Lower lobe of right lung (tissue), 2 donors: ENCODE measurements at places on chromosomes 1 and 21.
A peak's percentile ranks its signal among the peaks of the same experiment; 100 is the strongest.

GRCh38 chr1:245263529-245264095 lies 108.8 kb downstream of the KIF26B start:
- no peak for DNase-seq

DNA sequence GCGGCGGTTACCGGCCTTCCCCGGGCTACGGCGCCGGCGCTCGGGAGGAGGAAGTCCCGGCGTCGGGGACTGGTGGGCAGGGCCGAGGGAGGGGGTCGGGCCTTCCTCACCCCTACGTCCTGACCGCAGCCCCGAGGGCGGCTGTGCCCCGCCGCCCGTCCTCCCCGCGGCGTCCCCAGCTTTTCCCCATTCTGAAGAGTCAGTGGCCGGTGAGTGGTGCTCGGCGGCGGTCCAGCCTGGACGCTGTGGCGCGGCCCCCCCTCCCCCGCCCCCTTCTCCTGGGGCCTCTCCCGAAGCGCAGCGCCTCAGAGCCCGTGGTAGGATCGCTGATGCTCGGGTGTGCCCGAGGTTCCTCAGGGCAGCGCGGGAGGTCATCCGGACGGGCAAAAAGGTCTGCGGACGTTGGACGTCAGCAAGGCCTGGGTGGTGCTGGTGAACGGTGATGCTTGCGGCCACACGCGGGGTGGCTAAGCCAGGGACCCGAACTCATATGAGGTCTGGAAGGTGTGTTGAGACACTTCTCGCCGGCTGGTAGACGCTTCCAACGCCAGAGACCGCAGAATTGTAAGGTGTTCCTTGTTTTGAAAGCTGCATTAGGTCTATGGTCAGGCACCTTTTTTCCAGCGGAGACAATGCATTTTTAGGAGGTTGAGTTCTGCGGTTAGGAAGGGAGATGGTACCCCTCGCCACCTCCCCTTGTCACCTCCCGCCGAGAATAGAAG lies 725 bp downstream of the SLC25A33 start:
- DNase-seq: peak; percentile 70

DNA sequence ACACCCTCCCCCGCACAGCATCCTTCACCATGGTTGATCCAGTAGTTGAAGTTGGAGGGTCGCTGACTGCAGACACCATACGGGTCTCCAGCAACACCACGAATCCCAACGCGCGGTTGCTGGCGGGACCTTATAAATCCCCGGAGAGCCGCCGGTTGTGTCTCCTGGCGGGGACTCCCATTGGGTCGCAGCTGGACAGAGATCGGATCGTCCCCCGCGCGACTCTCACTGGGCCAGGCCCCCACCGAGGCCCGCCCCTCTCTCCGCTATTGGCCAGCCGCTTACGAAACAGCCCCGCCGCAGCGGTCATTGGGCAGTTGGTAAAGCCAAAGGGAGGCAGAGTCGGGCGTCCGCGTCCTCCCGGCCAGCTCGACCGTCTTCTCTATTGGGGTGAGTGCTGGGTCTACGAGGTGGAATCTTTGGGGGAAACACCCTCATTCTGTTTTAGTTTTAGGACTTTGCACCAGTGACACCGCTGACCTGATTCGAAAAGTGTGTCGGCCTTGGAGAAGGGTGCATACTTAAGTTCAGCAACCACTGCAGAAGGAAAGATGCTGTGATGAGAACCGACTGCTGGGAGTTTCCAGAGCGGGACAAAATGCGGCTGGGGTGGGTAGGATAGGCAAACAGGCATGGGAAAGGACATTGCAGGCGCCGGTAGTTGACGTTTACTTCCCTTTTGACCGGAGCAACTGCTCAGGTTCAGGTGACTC lies 27.4 kb downstream of the RABIF start:
- DNase-seq: peak; percentile 95

- no peak for DNase-seq
These were observed 23.7 kb downstream of the ERRFI1 start for GRCh38 chr1:8002329-8002910.

DNA sequence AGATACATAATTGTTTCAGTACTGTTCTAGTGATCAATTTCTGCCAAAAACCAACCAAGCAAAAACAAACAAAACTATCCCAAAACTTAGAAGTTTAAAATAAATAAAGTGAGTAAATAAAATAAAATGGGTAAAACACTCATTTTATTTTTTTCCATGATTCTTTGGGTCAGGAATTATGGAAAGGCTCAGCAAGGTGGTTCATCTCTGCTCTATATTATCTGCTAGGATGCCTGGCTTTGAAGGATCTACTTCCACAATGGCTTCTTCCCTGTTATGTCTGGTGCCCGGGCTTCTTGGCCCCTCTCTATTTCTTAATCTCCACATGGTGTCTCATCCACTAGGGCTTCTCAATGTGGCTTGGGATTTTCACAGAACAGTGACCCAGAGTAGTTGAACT lies 29.1 kb upstream of the ADAMTS1 start:
- DNase-seq: no peak

GRCh38 chr1:170078610-170079189 lies 4.2 kb upstream of the KIFAP3 start:
- DNase-seq: no peak

- DNase-seq: no peak
These were observed 18.7 kb upstream of the PLA2G2E start for GRCh38 chr1:19942088-19942487.

GRCh38 chr1:1250786-1251284 lies 4.3 kb upstream of the C1QTNF12 start:
- no peak for DNase-seq

GRCh38 chr1:109301874-109302273 lies 4.9 kb downstream of the MYBPHL start:
- no peak for DNase-seq

DNA sequence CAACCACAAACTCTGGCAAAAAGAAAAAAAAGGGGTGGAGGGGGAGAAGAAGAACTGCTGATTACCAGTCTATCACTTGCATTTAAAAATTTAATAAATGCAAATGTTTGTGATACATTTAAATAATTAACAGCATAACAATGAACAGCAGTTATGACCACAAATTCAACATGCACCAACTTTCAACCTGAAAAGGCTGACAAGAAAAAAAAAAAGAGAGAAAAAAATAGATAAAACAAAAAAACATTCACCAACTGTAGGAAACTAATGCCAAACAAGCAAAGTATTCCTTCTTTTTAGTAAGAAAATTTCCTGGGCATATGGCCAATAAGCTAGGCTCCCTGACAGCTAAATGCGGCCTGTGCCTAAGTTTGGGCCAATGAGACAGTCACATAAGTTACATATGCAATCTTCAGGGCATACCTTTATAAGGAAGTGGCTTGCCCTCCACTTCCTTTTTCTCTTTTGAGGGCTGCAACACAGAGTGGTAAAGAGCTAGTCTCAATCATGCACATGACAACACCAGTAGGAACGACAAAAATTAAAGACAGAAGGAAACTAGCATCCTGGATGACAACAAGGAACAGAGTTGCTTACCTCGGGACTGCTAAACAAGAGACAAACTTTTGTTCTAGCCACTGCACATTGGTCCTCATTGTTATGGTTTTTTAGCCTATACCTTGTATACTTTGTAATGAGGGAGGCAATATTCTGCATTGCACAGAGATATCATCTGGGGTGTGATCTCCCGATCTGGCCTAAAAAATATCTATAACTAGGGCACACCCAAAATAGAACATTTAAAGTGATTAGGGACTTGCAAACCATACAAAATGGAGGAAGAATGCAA lies 24.2 kb upstream of the PHTF1 start:
- DNase-seq: no peak

DNA sequence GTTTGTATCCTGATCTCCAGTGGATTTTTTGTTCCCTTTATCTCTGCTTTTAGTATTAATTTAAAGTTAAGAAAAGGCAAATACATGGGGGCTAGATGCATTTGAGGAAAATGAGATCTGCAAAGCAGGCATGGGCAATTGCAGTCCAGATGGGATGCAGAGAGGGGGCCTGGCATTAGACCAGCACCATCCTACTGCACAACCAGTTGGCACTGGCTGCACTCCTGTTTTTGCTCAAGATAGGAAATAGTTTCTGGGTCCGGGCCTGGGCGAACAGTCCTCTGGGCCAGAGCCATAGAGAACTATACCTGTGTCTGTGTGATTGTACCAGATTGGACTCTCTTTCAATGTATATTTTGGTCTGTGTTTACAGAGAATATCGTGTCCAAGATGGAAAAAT lies 34.0 kb upstream of the LEPR start:
- DNase-seq: no peak

GRCh38 chr1:43121256-43121900 lies 50.7 kb downstream of the EBNA1BP2 start:
- no peak for DNase-seq

DNA sequence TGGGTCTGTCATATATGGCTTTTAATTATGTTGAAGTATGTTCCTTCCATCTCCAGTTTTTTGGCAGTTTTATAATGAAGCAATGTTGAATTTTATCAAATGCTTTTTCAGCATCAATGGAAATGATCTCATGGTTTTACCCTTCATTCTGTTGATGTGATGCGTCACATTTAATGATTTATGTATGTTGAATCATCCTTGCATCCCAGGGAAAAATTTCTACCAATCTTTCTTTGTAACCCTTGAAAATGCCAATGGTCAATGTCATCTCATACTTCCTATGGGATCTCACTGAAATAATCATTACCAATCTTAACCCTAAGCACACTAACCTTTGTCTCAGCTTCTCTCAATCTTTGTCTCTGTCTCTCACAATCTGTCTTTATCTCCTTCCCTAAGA lies 1004.0 kb downstream of the KCNT2 start:
- no peak for DNase-seq

GRCh38 chr1:151803915-151804314 lies 1.3 kb downstream of the LINGO4 start:
- DNase-seq: no peak

- DNase-seq: no peak
These were observed 19.8 kb downstream of the PLA2G2E start for GRCh38 chr1:19903621-19904020.

DNA sequence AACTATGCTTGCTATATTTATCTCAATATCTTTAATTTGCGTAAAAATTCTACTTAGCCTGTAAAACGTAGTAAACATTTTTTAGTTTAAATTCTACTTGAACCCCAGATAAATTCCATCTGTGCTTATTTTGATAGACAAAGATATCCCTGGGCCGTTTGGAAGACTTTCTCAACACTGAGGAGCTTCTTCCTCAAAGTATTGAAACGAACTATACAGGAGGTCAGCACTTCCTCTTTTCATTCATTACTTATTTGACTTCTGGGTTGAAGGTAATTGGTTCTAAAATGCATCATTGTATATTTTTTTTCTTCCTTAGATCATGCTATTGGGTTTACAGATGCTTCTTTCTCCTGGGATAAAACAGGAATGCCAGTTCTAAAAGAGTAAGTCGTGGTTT lies 74.7 kb downstream of the HSPA13 start:
- no peak for DNase-seq

- no peak for DNase-seq
These were observed 151.7 kb downstream of the ZC3H11B start for GRCh38 chr1:219460896-219461815.

DNA sequence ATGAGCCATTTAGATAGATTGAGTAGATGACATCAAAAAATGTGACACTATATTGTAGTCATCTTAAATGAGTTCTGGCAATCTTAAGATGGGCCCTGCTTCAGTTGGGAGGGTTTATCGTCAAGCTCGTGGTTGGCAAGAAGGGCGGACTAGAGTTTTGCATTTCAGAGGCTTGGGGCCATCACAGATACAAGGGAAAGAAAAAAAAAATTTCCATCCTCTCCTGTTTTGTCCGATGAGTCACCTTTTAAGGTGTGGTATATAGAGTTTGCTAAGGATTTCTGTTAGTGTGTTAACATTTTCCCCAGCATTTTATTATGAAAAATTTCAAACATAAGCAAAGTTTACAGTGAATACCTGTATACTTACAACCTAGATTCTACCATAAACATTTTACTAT lies 31.8 kb upstream of the KCNQ4 start:
- no peak for DNase-seq

GRCh38 chr1:32020339-32020738 lies 6.7 kb downstream of the KHDRBS1 start:
- DNase-seq: no peak

GRCh38 chr1:109989506-109990301 lies 5.1 kb downstream of the AHCYL1 start:
- DNase-seq: no peak

DNA sequence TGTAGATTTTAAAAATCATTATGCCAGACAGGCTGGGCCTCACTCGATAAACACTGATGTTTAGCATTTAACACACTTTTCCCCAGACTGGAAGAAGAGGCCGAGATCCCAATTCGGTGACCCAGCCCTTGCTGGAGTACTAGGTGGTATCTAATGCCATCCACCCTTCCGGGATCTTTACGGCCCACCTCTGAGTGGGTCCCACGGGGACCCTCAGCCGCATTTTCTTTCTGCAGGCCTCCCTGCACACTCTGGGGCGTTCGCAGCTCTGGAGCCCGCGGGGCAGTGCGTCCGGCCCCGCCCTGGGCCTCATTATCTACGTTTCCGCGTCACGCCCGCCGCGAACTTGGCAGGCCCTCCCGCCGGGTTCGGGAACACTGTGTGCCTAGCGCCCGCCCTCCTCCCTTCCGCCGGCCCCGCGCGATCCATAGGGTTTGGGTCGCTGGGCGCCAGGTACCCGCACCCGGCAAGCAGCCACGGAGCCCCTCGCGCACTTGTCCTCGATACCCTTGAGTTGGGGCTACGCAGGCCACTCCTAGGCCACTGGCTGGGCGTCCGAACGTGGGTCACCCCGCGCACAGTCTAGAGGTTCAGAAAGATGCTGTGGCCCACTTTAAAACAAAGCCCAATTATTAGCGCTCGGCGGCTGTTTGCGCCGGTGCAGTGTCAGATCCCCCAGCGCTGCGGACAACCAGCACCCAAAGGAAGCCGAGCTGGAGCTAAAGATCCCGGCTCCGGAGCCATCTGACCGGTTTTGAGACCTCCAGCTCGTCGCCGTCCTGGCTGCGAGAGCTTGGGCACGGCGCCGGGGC lies 950 bp upstream of the EVA1C start:
- peak; percentile 95 for DNase-seq

GRCh38 chr1:157301477-157302198 lies 163.4 kb upstream of the ETV3 start:
- DNase-seq: no peak

- DNase-seq: no peak
These were observed 45.0 kb upstream of the BCL10 start for GRCh38 chr1:85321237-85321964.

DNA sequence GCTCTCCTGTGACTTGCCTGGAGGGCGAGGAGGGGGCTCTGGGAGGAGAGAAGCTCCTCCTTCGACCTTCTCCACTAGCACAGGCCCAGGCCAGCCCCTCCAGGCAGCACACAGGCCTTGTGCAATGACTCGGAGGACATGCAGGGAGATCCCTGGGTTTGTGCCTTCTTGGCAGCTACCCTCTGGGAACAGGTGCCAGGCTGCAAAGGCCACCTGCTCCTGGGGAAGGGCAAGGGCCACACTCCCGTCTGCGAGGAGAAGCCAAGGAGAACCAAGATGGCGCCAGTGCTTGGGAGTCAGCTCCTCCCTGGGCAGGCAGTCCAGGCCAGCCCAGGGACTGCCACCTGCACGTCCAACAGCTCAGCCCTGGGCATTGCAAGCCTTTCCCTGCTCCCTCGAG lies 15.3 kb downstream of the CASZ1 start:
- peak; percentile 30 for DNase-seq
